ENCODE measurements at places on chromosomes 13 and 19. TPM values are rescaled to one million over a fixed set of nuclear protein-coding genes. Genes with fewer than 3 reads are reported as not detected.

DNA sequence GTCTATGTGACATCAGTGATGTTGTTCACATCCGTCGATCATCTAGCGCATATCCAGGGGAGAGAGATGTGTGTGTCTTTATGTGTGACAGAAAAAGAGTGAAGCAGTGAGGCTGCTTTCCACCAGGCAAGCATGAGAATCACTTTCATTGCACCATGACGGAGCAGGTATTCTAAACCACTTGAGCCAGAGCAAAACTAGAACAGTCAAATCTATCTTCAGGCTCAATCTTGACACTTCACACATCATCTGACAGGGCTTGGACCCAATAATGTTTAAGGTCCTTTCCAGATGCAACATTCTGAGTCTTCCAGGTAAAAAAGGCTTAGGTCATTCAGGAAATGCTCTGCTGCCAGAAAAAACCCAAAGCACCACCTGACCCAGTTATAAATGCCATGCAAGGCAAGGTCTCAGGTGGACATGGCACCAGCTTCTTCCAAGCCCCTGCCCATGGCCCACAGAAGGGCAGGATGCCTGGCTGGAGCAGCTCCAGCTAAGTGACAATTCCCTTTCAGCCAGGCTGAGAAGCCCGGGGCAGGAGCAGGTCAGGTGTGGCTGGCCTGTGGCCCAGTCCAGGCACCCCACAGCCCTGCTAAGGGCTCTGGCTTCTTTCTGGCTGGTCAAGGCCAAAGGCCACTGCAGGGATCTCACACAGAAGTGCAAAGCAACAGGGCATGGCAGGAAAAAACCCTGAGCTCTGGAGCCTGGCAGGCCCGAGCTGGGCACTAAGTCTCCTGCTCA, 5.0 kb downstream of the ELAVL1 start:
- DNase-seq: no peak

- no peak for DNase-seq
Observed at GRCh38 chr13:103514619-103515018, 448.4 kb upstream of the SLC10A2 start.

DNA sequence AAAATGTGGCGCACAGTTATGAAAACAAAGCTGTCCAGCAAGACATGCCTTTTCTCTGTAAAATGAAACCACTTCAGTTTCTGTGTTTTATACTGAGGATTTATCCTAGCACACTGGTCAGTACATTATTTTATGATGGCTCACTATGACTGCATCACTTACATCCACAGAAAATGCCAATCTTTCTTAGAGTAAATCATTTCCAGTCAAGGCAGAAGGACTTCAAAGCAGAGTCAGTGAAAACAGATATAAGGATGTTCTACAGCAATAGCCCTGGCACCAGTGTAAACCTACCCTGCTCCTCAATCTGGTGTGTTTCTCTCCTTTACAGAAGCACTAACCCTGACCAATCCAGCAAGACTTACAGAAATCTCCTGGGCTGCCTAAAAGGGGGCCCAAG, 473.5 kb downstream of the GPC6 start:
- no peak for DNase-seq

- no peak for DNase-seq
Observed at GRCh38 chr19:7267792-7268704, 26.2 kb downstream of the INSR start.

DNA sequence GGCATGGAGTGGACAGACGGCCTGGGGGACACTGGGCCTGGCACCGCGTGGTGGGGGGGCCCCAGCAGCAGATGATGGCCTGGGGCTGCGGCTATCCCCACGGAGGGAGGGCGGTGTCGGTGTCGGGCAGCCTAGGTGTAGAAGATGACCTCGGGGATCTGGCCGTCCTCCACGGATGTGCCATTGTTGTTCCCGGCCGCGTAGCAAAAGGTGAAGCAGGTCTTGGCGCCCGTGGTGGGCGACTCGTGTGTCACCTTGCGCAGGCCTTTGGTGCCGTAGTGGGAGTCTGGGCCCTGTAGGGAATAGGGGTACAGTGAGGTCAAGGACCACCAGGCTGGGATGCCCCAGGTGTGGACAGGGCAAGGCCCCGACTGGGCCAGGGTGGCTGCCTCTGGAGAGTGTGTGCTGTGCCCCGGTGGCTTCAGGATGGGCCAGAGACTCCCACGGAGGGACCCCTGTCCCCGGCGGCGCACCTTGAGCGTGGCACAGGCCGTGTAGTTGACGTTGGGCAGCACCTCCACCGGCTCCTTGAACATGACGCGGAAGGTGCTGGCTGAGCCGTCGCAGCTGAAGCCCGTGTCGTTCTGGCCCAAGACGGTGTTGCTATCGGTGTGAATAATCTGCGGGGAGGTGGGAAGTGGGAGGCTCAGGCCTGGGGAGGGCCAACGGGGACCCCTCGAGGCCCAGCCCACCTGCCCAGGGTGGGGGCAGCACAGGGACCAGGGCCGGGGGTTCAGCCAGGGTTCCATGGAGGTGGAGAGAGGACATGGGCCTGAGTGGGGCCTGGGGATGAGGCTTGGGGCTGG, 29.0 kb downstream of the BTBD2 start:
- no peak for DNase-seq

DNA sequence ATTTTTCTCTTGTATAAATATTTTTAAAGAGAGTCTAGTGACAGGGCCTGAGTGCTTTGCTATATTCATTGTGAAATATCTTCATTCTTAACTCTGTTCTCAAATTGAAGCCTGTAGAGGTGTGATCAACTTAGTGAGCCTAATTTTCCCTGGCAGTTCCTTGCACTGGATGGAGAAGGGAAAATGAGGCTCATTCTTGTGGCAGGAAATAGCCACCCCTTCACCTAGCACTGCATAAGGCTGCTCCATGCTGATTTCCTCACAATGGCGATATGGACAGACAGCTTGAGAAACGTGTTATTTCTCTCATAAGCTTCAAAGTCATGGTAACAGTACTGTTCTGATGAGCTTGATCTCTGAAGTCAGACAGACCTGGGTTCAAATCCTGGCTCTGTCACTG, 146.2 kb downstream of the AKAP11 start:
- no peak for DNase-seq

- DNase-seq: no peak
Observed at GRCh38 chr13:79237981-79238380, 168.1 kb downstream of the RBM26 start.

DNA sequence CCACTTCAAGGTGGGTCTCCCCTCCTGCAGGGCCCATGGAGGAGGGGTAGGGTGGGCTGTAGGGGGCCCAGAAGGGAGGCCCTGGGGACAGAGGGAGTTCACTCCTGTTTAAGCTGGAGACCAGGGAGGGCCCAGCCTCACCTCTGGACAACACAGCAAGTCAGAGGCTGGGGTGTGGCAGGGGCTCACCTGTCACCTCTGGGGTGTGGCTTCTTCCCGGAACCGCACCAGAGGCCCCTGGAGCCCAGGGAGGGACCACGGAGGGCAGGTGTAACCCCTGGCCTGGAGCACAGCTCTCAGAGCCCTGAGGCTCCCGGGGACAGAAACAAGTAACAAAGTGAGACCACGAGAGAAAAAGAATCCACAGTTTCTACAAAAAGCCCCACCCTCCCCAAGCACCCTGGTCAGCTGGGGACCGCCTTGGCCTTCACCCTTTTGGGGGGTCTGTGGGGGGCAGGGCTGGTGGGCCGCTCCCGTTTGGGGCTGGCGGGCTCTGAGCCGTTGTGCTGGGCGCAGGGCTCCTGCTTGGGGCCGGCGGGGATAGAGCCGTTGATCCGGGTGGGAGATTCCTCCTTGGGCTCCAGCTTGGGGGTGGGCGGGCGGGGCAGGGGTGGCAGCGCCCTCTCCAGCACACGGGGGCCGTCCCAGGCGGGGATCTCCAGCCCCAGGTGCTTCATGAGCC, 8.0 kb downstream of the SIRT6 start:
- no peak for DNase-seq

The NLRP9 gene
- total RNA-seq: not detected
